MM.1S (cell line): ENCODE measurements at places on chromosomes 3 and 15.

DNA sequence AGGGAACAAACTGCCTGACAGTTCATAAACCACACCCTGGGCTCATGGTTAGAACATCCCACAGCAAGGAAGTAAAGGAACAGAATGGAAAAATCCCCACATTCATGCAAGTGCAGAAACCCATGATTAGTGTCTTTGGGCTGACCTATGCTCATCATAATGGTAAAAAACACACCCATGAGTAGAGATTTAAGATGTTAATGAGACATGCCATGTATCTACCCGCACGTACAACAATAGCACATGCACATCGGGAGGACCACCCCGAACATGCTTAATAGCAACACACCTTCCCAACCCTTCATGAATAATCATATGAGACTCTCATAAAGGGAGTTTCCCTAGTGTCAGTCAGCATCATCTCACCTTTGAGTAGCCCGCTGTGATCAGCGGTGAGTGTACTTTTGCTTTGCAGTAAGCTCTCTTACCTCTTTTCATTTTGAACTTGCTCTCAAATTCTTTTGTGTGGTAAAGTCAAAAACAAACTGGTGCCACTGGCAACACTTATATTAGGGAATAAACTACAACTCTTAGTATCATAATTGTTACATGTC, 23.2 kb downstream of the ZBED2 start:
- no peak for DNase-seq

DNA sequence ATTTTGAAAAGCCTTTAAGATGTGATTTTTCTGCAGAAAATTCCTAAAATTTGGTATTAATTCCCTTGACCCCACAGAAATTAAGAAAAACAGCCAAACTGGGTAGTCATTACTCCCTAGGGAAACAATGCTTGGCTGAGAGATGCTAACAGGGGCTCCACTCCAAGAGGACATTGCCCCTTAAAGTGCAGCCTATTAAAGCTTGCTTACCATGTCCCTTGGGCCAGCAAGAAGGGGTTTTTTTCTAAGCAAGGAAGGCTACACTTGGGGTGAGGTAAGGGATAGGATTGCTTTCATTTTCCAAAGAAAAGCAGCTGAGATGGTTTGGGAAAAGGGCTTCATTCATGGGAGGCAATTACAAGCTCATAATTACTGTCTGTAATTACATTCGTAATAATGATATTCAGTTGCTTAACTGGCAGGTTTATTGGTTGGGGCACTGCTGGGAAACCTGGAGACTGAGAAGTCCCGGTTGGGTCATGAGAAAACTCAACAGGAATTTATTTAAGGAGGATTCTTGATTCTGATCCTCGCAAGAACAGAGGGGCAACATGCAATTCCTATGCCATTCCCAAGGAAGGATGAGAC, 247.5 kb downstream of the NR1D2 start:
- no peak for DNase-seq

- no peak for DNase-seq
These were observed 29.6 kb downstream of the FSIP1 start for GRCh38 chr15:39752991-39753390.

DNA sequence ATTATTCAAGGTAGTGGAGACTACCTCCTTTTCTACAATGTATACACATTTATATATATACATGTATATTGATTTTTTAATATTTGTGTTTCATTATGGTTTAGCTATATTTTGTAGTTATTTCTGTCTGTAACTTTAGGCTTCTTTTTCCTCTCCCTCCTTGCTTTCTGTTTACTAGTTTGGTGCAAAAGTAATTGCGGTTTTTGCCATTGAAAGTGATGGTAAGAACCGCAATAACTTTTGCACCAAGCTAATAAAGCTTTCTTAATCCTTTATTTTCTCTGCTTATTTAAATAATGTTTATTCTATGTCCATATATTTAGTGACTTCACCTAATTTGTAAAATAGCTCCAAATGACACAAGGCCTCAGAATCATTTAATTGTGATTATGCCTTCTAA, 195.3 kb upstream of the PLSCR5 start:
- DNase-seq: no peak

DNA sequence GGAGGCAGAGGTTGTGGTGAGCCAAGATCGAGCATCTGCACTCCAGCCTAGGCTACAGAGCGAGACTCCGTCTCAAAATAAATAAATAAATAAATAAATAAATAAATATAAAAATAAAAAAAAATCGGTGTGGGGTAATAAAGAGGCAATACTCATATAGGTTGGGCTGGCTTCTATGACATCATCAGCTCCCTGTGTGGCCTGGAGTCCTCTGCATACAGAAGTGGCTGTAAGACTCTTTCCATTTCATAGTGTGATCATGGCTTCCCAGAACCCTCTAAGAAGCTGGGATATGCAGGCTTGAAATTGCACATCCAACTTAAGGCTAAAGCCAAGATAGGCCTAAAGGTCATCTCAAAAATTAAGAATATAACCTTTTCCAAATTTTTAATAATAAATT, 101.6 kb downstream of the ZIC4 start:
- DNase-seq: no peak

DNA sequence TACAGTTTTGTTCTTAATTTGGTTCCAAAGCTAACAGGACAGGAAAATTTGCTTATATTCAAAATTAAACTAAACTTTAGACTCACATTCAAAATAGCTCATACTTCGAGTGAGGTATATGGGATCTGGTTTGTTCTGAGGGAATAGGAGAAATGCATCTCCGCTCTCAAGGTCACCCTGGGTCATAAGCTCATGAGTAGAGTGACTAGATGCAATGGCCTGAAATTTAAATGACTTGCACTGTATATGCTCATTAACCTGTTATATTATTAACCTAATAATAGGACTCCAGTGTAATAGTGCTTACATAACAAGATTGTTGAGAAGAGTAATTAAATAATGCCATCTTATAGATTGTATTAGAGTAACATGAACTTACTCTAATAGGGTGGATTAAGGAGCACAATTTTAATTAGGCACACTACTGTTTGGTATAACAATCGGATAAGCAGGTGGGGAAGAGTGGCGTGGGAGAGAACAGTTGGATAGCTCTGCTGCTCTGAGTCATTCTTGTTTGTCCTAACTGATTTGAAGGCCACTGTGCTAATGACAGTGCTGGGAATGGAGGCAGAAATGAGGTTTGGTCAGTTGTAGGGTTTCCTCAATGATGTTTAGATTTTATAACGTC, 5.2 kb downstream of the NKTR start:
- DNase-seq: no peak

DNA sequence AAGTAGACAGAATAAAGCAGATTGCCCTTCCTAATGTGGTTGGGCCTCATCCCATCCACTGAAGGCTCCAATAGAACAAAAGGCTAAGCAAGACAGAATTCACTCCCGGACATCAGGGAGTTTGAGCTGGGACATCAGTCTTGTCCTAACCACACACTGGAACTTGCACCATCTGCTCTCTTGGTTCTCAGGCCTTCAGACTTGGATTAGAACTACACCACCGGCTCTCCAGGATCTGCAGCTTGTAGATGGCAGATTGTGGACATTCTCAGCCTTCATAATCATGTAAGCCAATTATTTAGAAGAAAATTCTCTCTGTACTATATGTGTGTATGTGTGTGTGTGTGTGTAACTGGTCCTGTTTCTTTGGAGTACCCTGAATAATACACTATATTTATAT, 394.7 kb upstream of the LMCD1 start:
- no peak for DNase-seq

- no peak for DNase-seq
These were observed 21.8 kb downstream of the IGDCC3 start for GRCh38 chr15:65355988-65356353.

GRCh38 chr15:89196994-89197393, 24.4 kb downstream of the RLBP1 start:
- DNase-seq: no peak

DNA sequence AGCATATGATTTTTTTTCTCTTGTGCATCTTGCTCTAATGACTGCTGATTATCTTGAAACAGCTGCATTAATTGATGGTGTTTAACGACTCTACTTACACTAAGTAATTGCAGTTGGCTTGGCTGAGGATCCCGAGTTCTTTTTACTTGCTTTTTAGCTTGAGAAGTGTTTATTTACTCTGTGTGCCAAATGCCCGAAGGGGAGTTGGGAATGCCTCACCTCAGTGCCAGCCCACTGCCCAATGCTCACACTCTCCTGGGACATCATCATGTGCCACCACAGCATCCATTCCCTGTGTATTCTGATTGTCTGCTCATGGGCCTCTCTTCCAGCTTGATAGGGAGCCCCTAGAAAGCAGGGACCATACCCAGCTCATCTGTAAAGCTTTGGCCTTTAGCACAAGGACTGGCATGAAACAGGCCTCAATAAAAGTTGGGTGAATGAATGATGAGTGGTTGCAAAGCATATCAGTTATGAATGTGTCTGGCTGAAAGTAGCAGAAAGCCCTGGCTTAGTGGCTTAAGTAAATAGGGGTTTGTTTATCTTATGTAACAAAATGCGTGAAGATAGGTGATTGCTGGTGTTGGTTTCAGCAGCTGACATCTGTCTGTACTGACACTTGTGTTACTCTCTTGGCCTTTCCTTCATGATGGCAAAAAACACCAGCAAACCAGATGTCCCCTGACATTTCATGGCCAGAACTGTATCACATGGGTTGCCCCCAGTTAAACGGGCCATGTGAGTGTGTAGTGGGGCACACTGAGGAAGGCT, 8.1 kb downstream of the PXYLP1 start:
- no peak for DNase-seq

DNA sequence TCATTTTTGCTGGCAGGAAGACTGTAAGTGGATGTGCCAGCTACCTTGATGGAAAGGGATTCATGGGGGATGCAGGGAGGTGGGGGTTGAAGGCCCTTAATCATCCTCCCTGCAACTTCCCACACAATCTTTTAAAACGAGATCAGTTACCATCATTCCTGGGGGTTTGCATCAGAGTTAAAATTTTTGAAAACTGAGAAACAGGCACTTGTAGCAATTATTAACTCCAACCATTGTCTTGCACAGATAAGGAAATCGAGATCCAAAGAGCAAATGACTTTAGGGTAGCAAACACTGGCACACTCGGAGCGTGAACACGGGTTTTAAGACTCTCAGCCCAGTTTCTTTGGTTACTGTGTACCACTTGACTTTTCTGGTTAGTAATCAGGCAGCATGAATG, 41.9 kb downstream of the GPD1L start:
- no peak for DNase-seq

DNA sequence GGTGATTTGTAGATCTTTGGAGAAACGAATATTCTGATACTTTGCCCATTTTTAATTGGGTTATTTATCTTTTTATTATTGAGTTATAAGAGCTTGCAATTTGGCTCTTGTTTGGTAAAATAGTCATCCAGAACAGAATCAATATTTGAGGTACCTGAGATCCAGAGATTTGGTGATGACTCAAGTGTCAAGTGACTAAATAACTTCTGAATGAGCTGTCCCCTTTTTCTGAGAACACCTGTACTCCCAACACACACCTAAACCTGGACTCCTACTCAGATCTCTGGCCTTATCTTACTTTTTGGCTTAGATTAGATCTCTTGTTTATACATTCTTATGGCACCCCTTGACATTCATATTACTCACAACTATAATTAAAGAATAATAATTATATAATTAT, 3.1 kb upstream of the TRA2B start:
- DNase-seq: no peak

- no peak for DNase-seq
These were observed 10.0 kb downstream of the PXK start for GRCh38 chr3:58342676-58343075.

DNA sequence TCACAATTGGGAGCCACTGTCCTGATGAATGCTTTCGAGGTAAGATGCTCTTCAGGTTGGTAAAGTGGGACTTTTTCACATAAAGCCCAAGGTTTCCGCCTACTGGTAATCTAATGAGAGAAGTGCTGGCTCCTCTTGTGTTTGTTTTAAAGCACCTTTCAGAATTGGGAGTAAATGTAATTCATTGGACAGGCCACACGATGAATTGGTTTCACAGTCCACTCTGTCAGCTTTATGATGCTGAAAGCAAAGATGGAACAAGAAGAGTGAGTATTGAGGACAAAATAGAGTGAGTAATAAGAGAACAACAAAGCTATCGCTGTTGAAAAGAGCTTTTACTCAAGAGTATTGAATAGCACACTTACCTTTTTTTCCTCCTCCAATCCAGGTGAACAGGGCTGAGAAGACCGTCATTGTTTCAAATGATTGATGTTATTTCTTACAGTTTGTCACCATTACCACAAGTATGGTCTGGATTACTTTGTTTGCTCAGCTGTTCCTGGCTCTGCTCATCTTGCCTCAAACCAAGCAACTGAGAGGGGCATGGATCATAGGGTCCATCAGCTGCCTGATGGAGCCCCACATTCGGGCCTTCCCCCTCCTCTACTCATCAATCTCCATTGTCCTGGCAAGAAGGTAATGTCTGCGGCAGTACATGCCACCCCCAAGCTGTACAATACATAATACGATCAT, 136.1 kb upstream of the CNTN4 start:
- no peak for DNase-seq

GRCh38 chr3:26768068-26768651, 145.6 kb downstream of the LRRC3B start:
- no peak for DNase-seq

- DNase-seq: no peak
These were observed 577.0 kb upstream of the MDFIC2 start for GRCh38 chr3:70889162-70890019.

DNA sequence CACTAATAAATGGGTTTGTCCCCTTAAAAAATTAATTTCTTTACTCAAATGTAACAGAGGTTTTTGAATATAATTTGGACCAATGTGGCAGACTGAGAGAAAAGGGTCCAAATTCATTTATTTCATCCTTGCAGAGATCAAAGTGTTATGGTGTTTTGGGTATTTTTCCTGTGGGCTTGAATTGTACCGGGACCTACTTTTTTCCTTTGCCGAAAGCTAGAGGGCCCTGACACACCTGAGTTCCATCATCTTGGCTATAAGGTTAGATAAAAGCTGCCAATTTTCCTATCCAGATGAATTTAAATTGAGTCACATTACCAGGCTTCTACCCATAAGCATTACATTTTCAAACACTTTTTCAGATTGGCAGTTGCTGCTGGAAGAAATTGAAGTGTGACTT, 908 bp downstream of the CCNB2 start:
- DNase-seq: peak; percentile 11

GRCh38 chr3:156635034-156635433, 39.4 kb upstream of the TIPARP start:
- peak; percentile 20 for DNase-seq

- no peak for DNase-seq
These were observed 866.0 kb upstream of the NR2F2 start for GRCh38 chr15:95464509-95464908.

DNA sequence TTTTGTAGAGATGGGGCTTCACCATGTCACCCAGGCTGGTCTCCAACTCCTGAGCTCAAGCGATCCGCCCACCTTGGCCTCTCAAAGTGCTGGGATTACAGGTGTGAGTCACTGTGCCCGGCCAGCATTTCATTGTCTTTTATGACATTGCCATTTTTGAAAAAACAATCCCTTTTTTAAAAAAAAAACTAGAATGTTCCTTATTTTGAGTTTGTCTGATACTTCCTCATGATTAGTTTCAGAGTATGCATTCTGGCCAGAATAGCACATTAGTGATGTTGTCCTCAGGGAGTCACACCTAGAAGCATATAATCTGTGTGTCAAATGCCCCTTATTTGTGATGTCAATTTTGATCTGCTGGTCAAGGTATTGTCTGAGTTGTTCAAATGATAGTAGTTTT, 21.2 kb upstream of the NMD3 start:
- DNase-seq: no peak

- no peak for DNase-seq
These were observed 59.7 kb downstream of the SENP2 start for GRCh38 chr3:185645596-185646381.

- DNase-seq: peak; percentile 13
These were observed 22.7 kb upstream of the IREB2 start for GRCh38 chr15:78415284-78415683.
